ENCODE measurements at places on chromosomes 6 and 20. TPM values are rescaled to one million over a fixed set of nuclear protein-coding genes. Genes with fewer than 3 reads are reported as not detected.

Gene C6orf141
- 0.89 TPM for total RNA-seq

Gene PEDS1
- total RNA-seq: 29.1 TPM

Gene RAET1G
- total RNA-seq: not detected

Gene UBD
- total RNA-seq: not detected

Gene SNAI1
- total RNA-seq: 12.9 TPM

Gene CGA
- total RNA-seq: not detected

Gene TRIM10
- not detected for total RNA-seq

Gene MMP24
- total RNA-seq: 2.9 TPM

Gene CLIC5
- 0.20 TPM for total RNA-seq

Gene FAXC
- 26.7 TPM for total RNA-seq

Data from neural crest cell (in vitro differentiated cells).